ENCODE measurements at places on chromosomes 7 and 10. TPM values are rescaled to one million over a fixed set of nuclear protein-coding genes. Genes with fewer than 3 reads are reported as not detected.

DNA sequence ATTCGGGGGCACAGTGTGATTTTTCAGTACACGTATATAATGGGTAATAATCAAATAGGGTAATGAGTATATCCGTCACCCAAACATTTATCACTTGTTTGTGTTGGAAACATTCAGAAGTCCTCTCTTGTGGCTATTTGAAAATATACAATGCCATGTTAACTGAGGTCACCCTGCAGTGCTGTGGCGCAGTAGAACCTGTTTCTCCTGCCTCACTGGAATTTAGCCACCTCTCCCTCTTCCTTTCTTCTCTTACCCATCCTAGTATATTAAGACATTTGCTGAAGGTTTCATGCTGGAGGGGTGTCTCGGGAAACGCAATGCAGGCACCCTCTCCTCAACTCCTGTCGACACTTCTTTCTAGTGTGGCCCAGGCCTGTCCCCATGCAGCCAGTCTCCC, 425.3 kb upstream of the MKI67 start:
- no peak for ATAC-seq

DNA sequence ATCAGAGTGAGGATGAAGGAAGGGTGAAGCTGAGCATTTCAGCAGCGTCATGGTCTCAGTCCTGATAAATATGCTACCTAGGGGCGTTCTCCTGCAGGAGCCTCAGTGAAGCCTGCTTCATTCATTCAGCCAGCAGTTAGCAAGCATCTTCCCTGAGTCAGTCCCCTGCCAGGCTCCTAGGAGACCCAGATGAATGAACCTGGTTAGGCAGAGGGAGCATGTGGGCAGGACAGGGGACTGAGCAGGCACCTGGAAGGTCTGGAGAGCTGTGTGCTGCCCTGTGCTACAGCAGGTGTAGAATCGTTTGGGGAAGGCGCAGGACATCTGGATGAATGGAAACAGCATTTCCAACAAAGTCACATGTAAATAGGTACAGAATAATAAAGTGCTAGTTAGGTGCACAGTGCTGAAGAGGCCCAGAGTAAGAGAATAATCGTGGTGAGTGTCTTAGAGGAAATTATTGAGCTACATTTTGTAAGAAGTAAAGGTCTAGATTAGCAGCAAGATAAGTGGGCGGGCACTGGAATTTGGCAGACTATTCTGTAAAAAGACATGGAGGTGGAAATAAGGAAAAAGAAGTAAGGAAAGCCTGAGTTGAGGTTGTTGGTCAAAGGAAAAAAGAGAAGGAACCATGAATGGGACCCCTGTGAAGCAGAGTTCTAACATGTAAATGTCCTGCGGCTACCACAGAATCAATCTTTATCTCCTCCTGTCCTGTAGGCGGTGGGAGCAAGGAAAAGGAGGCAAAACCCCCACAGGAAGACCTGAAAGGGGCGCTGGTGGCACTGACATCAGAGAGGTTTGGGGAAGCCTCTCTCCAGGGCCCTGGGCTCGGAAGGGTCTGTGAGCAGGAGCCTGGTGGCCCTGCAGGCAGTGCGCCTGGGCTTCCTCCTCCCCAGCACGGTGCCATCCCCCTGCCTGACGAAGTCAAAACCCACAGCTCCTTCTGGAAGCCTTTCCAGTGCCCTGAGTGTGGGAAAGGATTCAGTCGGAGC, 12.0 kb downstream of the ZSCAN25 start:
- no peak for ATAC-seq

DNA sequence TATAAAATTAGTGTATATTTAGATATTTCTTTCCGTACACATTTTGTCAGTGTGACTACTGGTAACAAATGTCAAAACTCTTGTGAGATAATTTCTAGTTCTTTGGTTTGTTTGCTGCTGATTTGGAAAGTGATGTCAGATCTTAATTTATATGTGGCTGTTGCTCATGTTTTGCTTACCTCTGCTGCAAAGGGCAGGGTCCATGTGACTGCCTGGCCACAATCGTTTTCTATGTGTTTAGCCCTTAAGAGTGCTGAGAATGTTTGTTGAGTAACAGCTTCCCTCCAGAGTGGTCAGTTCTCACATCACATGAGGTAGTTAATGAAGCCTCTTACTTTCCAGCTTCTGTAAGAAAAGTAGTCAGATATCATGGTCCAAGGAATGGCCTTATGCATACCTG, 4.2 kb downstream of the NRBF2 start:
- no peak for ATAC-seq

GRCh38 chr7:134865001-134865845, 85.8 kb downstream of the CALD1 start:
- peak; percentile 85 for ATAC-seq

- no peak for ATAC-seq
Observed at GRCh38 chr7:90879924-90880323, 283.8 kb downstream of the CDK14 start.

- ATAC-seq = no peak
Observed at GRCh38 chr7:1651891-1652290, 18.2 kb upstream of the ELFN1 start.

- ATAC-seq = peak; percentile 41
Observed at GRCh38 chr10:30645340-30645827, 15.8 kb upstream of the LYZL2 start.

GRCh38 chr7:25820432-25821040, 331.5 kb upstream of the NFE2L3 start:
- ATAC-seq = no peak

- ATAC-seq = no peak
Observed at GRCh38 chr10:88865281-88865876, 13.7 kb upstream of the ANKRD22 start.

GRCh38 chr10:86342111-86342863, 24.3 kb downstream of the GRID1 start:
- ATAC-seq = no peak

DNA sequence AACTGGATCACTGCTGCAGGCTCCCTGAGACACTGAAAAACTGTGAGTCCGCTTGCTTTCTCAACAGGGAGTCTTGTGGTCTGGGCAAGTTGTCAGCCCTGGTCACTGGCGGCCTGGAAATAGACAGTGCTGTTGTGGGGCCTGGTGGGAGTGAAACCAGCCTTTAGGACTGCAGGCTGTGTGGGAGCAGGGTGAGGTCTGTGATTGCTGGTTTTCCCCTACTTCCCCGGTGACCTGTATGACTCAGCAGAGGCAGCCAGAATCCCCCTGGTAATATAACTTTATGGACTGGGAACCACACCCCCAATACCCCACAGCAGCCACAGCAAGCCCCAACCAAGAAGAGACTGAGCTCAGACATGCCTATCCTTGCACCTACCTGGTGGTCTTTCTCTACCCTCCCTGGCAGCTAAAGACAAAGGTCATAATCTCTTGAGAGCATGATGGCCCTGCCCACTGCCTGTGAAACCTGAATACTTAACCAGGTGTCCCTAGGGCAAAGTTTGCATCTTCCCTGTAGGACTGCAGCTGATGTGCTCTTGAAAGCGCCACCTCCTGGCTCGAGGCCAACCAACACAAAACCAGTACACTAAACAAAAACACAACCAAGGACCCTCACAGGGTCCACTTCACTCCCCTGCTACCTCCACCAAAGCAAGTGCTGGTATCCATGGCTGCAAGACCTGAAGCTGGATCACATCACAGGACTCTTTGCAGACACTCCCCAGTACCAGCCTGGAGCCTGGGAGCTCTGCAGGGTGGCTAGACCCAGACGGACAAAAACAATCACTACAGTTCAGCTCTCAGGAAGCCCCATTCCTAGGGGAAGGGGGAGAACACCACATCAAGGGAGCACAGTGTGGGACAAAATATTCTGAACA, 7.2 kb upstream of the ADAM22 start:
- ATAC-seq = peak; percentile 76

GRCh38 chr10:12042409-12042796, 206 bp downstream of the UPF2 start:
- peak; percentile 20 for ATAC-seq

- no peak for ATAC-seq
Observed at GRCh38 chr10:44831581-44831980, 79.6 kb upstream of the TMEM72 start.

- ATAC-seq = no peak
Observed at GRCh38 chr7:101553018-101553770, 75.9 kb downstream of the MYL10 start.

DNA sequence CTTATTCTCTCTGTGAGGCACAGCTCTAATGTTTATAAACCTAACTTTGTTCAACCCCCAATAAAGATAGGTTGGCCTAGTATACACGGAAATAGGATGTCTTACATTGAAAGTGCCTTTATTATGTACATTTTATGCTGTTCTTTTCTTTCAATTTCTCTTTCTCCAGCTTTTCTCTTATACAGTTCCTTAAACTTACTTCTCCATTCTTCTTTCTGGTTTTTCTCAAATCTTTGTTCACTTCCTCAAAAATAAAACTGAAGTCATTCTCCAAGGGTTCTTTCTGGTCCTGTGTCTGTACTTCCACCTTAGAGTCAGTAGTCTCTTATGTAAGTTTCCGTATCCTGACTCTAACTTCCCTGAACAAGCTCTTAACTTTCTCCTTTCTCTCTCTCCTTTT, 29.2 kb upstream of the NAMPT start:
- ATAC-seq = no peak

- no peak for ATAC-seq
Observed at GRCh38 chr7:134720091-134720935, 59.1 kb upstream of the CALD1 start.

- no peak for ATAC-seq
Observed at GRCh38 chr7:155983176-155983815, 171.0 kb upstream of the SHH start.

- ATAC-seq = no peak
Observed at GRCh38 chr7:31778296-31778695, 91.3 kb downstream of the PPP1R17 start.

- ATAC-seq = no peak
Observed at GRCh38 chr10:110914431-110914830, 4.5 kb downstream of the BBIP1 start.

GRCh38 chr7:20013536-20013935, 203.6 kb downstream of the MACC1 start:
- no peak for ATAC-seq

DNA sequence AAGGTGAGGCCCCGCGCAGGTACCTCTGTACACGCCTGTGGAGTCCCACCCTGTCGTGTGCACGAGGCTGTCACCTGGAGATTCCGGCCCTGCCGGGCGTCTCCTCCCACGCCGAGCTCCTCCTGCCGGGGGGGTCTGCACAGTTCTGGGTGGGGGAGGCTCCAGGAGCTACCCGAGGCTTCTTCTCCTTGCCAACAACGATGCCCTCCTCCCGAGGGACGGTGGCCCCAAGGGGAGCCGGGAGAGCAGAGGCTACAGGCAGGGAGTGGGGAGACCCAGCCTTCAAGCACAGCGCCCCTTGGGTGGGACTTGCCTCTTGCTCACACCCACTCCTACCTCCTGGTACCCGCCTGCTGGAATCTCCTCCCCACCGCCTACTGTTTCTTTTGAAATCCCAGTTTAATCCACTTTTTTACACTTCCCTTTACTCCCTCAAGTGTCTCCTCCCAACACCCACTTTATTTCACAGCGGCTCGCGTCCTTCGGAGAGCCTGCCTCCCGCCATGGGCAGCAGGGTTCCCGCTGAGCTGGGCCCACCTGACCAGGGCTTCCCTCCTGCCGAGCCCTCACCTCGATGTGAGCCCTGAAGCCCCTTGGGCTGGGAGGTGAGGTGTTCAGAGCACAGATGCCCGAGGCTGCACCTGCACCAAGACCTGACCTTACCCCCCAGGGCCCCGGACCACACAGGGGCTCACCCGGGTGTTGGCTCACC, 338.1 kb downstream of the DNAJB6 start:
- ATAC-seq = no peak

DNA sequence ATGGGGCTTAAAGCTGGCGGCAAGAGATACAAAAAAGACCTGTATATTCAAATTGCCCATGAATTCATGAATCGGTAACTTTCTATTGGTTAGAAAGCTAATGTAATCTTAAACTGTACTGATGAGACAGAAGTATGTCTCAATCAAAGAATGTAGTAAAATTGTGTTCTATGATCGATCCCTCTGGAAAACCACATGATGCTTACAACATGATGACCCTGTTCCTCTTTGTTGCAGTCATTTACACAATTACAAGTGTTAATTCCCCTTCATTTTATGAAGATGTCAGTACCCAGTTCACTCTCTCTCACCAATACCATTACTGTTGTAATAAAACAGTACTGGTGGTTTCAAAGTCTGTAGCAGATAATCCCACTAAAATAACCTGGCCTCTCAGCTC, 10.1 kb downstream of the KIF5B start:
- no peak for ATAC-seq

DNA sequence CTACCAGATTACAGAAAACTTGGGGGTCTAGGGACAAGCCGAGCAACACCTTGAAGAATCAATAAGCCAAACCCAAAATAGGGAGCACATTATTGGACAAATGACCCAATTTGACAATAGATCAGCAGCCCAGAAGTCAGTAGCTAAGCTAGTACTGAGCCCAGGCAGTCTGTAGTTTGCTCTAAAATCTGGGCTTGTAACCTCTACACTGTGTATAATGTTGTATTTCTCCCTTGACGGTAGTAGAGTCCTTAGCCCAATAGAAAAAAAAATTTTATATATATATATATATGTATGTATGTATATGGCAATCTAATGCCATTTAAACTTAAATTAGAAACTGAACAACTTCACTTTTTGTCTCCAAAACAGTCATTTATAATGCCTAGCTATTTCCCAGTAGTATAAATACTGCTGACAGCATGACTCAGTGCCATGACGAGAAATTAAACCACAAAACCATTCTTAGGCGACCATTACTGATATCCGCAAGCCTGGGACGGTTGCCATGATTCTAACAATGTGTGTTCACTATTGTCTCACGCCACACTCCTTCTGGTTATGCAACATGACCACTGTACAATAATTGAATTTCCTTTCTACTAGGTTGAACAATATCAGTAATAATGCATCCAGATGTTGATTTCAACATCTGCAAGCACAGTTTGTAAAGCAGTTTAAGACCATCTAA, 110.5 kb downstream of the IPMK start:
- no peak for ATAC-seq

DNA sequence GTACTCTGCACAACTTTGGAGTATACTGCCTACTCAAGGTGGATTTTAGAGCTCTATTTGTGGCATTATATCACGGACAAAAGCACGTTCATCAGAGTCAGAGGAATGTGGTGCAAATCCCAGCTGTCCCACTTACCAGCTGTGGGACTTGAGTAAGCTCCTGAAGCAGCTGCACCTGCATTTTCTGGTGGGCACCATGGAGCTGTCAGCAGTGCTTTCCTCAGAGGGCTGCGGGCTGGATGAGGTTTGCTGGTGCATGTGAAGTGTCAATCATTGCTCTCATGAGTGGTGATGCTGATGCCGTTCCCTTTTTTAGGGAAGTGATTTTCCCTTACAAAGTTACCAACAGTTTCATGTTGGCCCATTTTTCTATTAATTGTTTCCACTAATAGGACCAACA, 53.4 kb downstream of the EGFR start:
- ATAC-seq = no peak

Gene HIPK2
- total RNA-seq = 44.2 TPM

Gene SFRP5
- total RNA-seq = not detected

Gene VAX1
- total RNA-seq = not detected

Gene TAS2R3
- 1.4 TPM for total RNA-seq

Gene HUS1
- total RNA-seq = 59.7 TPM

Gene INHBA
- not detected for total RNA-seq

Gene CPN1
- total RNA-seq = not detected

Measured in activated T-helper 17 cell treated with anti-CD3 and anti-CD28 coated beads, Interleukin-2, amount 50 U/mL, for 72 hours (primary cell).